ENCODE measurements at places on chromosomes 16 and 17.

GRCh38 chr17:79188048-79188447, 113.4 kb downstream of the ENGASE start:
- peak; percentile 61 for DNase-seq

GRCh38 chr17:60481604-60482003, 44.4 kb downstream of the APPBP2 start:
- no peak for DNase-seq

DNA sequence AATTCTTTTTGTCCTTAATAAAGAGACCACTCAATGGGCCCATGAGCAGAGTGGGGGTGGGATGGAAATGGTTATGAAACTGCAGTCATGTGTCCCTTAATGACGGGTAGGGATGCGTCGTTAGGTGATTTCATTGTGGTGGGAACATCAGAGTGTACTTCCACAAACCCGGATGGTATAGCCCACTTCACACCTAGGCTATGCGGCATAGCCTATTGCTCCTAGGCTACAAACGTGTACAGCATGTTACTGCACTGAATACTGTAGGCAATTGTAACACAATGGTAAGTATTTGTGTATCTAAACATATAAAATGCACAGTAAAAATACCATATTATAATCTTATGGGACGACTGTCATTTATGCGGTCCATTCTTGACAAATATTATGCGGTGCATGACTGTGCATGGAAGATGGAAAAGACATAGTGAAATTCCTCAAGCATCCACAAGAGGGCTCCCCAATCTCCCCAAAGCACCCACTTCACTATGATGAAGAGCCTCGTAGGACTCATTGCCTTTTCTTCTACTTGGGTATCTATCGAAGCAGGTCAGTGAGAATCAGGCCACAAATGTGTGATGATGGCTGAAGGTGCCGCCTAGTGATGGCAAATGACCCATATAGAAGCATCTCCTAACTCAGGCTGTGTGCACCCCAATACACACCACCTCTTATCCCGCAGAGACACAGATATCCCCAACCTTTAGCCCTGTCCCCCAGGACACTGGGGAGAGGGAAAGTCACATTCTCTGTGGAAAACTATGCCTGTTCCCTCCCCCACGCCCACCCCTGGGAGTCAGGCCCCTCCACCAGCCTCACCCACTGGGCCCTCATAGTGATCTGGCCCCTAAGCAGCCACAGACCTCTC, 43.5 kb downstream of the TBX21 start:
- peak; percentile 55 for DNase-seq

GRCh38 chr17:68325961-68326360, 34.7 kb downstream of the ARSG start:
- no peak for DNase-seq

- peak; percentile 61 for DNase-seq
Observed at GRCh38 chr16:12455287-12455798, 348.3 kb downstream of the CPPED1 start.

All from OCI-LY7 (cell line).